ENCODE measurements at places on chromosomes 12 and 14.

DNA sequence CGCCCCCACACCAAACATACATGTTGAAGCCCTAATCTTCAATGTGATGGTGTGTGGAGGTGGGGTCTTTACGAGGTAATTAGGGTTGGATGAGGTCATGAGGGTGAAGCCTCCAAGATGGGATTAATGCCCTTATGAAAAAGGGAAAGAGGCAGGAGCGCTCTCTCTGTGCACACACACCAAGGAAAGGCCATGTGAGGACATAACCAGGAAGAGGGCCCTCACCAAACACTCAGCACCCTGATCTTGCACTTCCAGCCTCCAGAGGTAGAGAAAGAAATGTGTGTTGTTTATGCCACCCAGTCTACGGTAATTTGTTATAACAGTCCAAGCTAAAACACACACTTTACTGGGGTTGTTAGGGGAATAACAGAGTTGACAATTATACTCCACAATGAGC is 14.6 kb upstream of the PITPNM2 start:
- no peak for DNase-seq

DNA sequence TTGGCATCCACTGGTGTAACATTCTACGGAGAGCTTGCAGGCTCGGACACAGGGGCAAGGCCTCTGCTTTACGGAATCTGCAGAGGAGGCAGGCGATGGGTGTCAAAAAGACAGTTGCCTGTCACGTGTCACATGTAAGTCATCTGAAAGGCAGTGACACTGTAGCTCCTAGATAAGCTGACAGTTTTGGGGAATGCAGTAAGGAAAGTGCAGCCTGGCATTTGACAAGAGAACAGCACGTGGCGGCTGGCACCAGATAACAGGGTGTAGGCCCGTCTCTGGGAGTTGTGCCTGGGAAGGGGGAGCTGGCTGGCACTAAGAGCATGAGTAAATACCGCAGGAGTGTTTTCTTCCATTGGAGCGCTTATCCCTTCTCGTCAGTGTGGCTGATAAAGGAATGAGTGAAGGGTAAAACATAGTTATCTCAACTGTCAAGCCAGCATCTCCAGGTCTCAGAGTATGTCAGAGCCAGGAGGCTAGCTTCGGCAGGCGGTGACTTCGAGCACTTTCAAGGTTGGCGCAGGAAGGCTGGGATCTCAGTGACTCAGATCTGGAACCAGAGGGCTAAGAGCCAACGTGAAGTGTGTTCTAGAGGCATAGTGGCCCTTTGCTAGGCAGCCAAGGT is 26.1 kb downstream of the ADCK1 start:
- DNase-seq, result no peak

DNA sequence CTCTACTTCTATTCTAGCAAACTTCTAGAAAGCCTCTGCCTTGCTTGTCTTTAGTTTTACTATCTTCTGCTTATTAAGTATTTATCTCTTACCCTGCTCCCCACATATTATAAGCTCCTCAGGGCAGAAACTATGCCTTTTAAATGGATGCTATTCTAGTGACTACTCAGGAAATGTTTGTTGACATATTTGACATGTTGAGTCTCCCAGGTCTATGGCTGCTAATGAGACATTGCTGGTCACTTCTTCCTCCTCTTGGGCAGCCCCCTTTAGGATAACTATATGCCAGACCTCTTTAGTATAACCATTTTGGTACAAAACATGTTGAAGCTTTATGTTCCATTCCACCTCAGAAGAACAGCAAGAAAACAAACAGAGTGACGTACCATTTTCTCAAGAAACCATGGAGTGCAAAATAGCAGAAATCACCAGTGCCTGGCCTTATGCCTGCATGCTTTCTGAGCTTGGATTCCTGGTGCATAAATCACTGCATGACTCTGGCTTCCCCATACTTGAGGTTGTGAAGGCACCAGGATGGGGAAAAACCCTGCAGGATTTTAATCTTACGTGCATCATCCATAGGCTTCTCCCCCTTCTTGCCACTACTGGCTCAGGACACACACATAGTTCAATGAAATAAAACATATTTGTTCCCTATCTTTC is 202.6 kb downstream of the TMX1 start:
- no peak for DNase-seq

DNA sequence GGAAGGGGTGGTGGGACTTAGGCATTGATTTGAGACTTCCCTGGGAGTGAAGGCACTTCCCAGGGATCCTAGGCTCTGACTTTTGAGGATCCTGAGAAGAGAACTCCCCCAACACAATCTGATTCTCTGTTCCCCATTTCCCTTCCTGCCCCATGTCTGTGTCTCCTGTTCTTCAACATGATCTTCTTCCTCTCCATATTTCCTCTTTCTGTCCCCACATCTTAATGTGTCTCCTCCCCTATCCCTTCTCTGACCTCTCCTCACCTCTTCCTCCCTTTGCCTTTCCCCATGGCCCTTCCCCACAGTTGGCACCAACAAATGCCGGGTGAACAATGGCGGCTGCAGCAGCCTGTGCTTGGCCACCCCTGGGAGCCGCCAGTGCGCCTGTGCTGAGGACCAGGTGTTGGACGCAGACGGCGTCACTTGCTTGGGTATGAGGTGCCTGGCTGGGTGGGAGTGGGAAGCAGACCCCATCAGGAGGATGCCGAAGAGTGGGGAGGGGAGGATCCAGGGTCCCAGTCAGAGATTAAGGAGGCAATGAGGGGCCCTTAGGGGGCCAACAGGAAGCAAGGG is 15.2 kb upstream of the LRP1-AS start:
- DNase-seq, result no peak

- no peak for DNase-seq
These were observed 16.9 kb downstream of the LTBP2 start for GRCh38 chr14:74595006-74595735.

DNA sequence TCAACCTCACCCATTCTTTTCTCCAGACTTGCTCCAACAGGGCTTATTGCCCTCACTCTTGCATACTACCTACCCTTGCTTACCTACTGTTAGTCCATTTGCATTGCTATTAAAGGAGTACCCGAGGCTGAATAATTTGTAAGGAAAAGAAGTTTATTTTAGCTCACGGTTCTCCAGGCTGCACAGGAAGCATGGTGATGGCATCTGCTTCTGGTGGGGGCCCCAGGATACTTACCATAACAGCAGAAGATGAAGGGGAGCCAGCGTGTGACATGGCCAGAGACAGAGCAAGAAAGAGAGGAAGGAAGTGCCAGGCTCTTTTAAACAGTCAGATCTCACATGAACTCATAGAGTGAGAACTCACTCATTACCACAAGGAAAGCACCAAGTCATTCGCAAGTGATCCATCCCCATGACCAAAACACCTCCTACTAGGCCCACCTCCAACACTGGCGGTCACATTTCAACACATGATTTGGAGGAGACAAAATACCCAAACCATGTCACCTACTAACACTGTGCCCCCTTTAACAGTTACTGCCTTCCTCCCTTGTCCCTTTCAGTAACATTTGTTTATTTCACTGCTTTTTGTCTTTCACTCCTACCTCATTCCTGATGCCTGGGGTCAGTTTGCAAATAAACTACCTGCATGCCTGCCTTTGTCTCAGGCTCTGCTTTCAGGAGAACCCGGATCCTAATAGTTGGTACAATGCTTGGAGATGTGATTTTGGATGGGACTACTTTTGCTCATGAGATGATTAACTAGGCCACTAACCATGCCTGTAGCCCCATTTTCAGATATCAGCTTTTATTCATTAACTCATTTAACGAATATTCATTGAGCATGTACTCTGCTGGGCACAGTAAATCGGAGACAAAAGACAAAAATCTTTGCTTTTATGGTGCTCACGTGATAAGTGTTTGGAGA is 41.6 kb upstream of the CSRP2 start:
- DNase-seq, result peak; percentile 35

DNA sequence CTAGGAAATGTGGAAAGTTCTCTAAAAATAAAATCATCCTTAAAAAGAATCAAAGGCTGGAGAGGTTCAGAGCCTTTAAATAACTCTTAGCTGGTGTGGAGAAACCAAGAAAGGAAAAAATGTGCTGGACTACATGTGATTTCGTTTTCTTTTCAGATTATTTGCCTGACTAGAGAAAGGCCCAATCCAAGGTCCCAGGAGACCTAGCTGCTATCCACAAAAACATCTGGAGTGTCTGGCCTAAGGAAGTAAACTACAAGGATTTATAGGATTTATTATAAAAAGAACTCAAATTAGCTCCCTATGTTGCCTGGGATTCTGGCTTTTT is 774 bp upstream of the TMEM30B start:
- DNase-seq, result no peak

GRCh38 chr14:70993931-70994330 is 86.7 kb downstream of the PCNX1 start:
- no peak for DNase-seq

All from GM23338 (cell line).